ENCODE measurements at places on chromosomes 12 and 14. TPM values are rescaled to one million over a fixed set of nuclear protein-coding genes. Genes with fewer than 3 reads are reported as not detected.

DNA sequence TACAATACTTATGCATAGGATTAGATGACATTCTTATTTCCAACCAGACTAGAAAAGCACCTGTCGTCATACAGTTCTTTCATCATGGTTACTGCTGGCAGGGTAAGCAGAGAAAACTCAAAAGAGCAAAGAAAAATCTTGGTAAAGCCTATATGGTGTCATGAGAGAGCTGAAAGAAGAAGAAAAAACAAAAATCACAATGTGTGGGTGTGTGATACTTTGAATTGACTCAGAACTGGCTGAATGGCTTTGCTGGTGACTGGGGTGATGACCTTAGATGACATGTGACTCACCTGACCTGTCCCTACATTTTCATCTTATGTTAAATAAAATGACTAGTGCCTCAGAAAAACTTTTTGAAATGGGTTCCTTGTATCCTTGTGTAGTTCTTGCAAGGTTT lies 278.1 kb upstream of the LMO3 start:
- no peak for DNase-seq

ALKBH1 gene
- 14.1 TPM for total RNA-seq

DNA sequence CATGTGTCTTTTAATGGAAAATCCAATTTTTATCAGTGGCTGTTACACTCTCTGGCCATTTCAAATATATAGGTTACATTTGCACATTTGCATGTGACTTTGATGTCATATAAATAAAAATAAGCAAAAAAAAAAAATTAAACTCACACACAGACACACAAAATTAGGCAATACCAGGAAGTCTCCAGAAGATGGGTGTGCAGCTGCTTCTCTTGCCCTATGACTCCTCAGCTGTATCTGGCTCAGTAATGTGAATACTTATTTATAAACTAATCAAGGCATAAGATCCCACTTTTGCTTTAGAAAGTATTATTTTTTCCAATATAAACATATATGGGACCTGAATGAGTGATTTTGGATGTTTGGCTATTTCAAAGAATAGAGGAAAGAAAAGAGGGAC lies 461.1 kb downstream of the LRIG3 start:
- no peak for DNase-seq

ITGB7 gene
- 1.1 TPM for total RNA-seq

OVCH1 gene
- total RNA-seq = 0.25 TPM

KRT86 gene
- total RNA-seq = not detected

DNA sequence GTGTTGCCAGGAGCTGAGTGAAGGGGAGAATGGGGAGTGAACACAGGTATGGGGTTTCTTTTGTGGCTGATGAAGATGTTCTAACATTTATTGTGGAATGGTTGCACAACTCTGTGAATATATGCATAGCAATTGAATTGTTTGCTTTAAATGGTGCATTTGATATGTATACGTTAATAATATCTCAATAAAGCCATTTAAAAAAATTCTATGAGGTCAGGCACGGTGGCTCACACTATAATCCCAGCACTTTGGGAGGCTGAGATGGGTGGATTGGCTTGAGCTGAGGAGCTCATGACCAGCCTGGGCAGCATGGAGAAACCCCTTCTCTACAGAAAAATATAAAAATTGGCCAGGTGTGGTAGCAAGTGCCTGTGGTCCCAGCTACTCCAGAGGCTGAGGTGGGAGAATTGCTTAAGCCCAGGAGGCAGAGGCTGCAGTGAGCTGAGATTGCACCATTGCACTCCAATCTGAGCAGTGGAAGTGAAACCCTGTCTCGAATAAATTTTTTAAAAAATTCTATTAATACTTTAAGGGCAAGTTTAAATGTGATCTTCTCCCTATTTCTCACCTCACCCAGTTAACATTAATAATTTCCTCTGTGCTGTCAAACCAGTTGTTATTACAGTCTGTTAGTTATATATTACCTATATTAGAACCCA lies 65.3 kb downstream of the DENND5B start:
- no peak for DNase-seq

GRCh38 chr14:92122351-92122677 lies 545 bp downstream of the CPSF2 start:
- DNase-seq = no peak

KERA gene
- not detected for total RNA-seq
